ENCODE measurements at places on chromosomes 13 and 19.

- no peak for DNase-seq
Observed at GRCh38 chr19:4372165-4373012, 28.0 kb downstream of the SH3GL1 start.

GRCh38 chr13:53749306-53749705 lies 720.7 kb downstream of the OLFM4 start:
- DNase-seq: no peak

GRCh38 chr13:34772881-34773280 lies 169.2 kb upstream of the NBEA start:
- no peak for DNase-seq

- no peak for DNase-seq
Observed at GRCh38 chr19:3374369-3375112, 8.2 kb downstream of the NFIC start.

DNA sequence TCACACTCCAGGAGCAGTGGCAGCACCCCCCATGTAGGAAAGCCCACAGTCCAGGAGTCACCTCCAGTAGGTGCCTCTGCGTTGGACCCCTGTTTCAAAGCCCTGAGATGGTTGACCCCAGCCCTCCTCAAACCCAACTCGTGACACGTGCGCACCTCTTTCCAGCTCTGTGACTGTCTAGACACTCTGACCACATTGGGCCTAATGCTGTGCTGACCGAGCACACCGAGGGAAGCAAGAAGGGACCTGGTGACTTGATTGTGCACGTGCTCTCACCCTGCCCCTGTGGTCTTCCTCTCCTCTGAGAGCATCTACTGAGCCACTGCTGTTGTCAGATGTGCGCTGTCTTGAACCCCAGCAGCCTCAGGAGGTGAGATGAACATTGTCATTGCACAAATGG lies 22.9 kb upstream of the SLC35E1 start:
- DNase-seq: no peak

- no peak for DNase-seq
Observed at GRCh38 chr19:30371960-30372824, at the start of gene ZNF536. Gene ZNF536, plus strand, starts transcription at chr19:30372384. Its CDS starts 71,179 bp downstream, at chr19:30443563.

- DNase-seq: no peak
Observed at GRCh38 chr19:8352134-8352827, 9.2 kb upstream of the KANK3 start.

Measured in retina (tissue), 1 donor.